ENCODE measurements at places on chromosomes 6 and 20.

DNA sequence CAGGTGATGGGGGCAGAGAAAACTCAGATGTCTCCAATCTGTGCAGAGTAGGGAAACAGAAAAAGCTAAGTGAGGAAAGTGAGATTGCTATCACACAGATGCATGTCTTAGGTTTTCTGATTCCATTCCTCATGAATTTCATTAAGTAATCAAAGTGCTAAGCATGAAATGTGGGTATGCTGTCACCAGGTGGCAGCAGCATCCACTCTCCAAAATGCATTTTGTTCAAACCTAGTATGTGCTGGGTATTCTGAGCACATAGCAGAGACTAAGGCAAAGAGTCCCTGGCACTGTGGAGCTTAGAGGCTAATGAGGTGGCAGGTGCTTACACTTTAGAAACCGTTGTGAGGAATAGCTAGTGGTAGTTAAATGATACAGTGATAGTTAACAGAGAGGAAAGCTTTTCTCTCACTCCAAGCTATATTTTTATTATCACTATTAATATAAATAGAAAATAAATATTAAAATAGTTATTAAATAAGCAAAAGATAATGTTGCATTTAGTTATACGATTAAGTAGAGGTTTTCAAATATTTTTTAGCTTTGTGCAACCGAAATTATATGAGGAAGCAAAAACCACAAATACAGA is 179.5 kb downstream of the CDH26 start:
- DNase-seq = peak; percentile 21

- no peak for DNase-seq
Observed at GRCh38 chr20:10940941-10941340, 267.1 kb upstream of the JAG1 start.

- no peak for DNase-seq
Observed at GRCh38 chr20:38799203-38799602, 6.3 kb upstream of the PPP1R16B start.

DNA sequence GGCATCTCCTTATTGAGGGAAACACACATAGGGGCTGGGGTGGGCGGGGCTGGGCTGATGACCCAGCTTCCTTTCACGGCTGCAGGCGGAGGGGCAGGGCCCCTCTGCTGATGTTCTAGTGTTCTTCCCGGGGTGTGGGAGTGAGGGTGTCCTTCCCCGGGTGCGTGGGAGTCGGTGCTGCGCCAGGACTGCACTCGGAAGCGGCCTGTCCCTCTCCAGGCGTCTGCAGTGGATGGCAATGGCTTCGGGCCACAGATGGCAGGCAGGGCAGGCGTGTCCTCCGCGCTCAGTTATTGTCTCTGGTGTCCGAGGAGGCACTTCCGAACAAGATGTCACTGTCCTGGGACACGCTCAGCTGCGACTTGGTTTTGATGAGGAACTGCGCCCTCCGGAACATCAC is 19.2 kb downstream of the KCNG1 start:
- no peak for DNase-seq

- DNase-seq = no peak
Observed at GRCh38 chr6:52908526-52908925, 972 bp downstream of the GSTA3 start.

DNA sequence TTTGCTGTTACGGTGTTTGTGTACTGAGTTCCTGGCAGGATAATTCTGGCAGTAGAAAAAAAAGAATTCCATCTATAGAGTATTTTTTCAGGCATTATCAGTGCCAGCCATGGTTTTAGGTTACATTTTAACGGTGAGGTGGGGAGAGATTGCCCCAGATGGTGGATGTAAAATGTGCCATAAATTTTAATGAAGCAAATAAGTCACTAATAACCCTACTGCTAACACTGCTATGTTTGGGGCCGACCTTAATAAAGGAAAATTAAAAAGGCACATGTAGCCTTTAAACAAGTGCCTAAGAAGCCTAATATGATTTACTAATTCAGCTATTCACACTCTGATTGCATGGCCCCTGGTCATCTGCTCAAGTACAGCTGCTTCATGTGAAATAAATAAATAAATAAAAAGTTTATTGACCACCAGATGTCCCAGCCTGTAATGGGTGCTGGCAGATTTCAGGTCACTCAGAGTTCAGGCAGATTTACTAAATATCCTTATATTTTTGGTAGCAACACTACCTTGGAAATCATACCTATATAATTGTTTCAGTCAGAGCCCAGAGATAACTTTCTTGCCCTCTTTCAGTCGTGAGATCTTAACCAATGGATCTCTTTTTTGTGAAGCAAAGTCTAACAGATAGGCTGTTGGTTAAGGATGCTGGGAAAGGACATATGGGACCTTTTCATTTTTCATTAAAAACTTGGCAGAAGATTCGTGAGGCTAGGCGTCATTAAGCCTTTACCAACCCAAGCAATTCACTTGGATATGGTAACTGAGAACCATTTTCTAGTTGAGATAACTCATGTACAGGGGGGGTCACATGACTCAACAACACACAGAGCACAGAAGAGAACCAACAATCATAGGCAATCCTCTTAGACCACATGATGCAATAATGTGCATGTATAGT is 495.0 kb upstream of the NRSN1 start:
- DNase-seq = peak; percentile 95

- DNase-seq = no peak
Observed at GRCh38 chr6:2124260-2124709, 121.1 kb downstream of the GMDS start.

DNA sequence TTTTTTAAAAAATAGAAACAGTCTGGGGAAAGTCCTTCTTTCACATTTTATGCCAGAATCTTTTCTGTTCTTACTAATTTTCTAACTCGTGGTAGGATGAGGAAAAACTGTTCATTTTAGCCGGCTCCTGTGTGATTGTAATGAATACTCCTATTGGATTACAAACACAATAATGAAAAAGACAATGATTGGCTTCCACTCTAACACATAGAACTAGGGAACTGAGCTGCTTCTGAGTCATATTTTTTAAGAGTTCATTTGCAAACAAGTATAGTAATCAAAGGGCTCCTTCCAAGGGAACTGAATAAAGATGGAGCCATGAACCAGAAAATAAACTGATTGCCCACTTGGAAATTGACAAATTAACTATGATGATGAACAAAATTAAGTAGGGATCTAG is 265.3 kb upstream of the TCF21 start:
- no peak for DNase-seq

GRCh38 chr6:123771126-123771525 is 32.5 kb upstream of the NKAIN2 start:
- DNase-seq = no peak

DNA sequence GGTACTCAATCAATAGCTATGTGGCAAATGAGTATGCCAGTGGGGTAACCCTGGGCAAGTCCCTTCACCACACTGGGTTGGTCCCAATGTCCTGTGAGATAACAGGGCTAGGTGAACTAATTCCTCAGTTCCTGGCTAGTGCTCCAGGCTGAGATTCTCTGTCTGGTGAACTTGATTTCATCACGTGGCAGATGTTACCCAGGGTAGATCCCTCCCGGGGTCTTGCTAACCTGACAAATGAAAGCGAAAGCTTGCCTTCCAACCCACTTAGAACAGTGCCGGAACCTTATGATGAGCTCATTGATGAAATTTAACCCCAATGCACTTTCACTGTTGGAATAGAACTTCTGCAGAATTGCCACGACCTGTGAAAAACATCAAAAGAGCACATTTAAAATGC is 6.6 kb upstream of the ANKRD60 start:
- DNase-seq = no peak

- DNase-seq = no peak
Observed at GRCh38 chr20:48771542-48771941, 56.3 kb downstream of the PREX1 start.

- DNase-seq = no peak
Observed at GRCh38 chr6:137167702-137168377, 5.6 kb downstream of the IL22RA2 start.

DNA sequence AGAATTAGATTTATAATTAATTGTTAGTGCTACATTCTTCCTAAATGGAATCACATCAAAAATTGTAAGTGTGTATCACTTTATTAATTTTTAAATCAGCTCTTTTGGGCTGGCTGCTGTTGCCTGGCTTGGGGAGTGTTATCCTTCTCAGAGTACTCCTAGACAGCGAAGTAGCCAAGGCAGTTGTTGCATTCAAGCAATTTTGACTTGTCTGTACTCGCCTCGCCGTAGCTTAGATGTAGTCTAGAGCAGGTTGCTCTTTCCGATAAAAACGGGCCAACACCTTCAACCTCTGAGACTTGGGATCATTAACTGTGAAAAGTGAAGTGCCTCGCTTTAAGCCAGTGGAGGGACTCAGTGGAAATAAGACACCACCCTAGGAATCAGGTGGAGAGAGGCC is 151.3 kb downstream of the FARS2 start:
- no peak for DNase-seq

DNA sequence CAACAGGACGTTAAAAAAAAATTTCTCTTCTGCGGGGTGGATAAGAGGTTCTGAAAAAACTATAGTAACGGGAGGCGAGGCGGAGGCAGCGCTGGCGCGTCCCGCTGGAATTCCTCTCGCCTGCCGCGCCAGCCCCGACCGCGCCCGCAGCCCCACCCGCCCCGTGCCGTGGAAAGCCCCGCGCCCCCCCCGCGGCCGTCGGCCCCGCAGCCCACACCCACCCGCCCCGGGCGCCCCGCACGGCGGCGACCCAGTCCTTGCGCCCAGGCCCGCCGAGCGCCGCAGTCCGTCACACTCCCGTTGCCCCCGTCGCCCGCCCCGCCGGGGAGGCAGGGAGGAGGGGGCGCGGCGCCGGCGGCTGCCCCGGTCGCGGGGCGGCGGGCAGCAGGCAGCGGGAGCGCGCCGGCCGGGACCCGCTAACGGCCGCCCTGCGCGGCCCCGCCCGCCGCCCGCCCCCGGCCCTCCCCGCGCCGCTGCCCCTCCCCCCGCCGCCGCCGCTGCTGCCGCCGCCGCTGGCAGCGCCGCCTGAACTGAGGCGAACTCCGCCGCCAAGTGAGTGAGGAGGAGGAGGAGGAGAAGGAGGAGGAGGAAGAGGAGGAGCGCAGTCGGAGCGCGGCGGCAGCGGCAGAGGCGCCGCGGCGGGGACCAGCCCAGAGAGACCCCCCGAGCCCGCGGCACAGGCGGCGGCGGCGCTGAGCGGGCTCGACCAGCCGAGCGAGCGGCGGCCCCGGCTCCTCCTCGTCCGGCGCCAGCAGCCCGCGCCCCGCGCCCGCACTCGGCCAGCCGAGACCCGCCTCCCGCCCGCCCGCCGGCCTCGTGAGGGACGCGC is at the start of gene QKI:
Gene QKI (plus strand): TSS at position 602 of the 829 bp plus-strand sequence. CDS start 476 bp downstream, outside the sequence.
- DNase-seq = no peak

GRCh38 chr20:29079769-29080690 is 2177.4 kb upstream of the DEFB115 start:
- no peak for DNase-seq

DNA sequence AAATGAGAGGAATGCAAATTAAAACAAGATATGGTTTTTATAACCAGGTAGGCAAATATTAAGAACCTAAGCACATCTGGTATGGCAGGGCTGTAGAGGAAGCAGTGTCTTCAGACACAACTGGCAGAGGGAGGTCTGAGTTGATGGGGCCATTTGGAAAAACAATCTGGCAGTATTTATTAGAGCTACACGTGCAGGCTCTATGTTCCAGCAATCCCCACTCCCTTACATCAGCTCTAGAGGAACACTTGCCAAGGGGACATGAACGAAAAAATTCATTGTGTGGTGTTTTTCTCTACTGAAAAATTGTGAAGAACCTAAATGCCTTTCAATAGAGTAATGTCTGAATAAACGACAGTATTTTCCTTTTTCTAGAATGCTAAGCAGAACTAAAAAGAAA is 111.6 kb upstream of the EDN1 start:
- no peak for DNase-seq

DNA sequence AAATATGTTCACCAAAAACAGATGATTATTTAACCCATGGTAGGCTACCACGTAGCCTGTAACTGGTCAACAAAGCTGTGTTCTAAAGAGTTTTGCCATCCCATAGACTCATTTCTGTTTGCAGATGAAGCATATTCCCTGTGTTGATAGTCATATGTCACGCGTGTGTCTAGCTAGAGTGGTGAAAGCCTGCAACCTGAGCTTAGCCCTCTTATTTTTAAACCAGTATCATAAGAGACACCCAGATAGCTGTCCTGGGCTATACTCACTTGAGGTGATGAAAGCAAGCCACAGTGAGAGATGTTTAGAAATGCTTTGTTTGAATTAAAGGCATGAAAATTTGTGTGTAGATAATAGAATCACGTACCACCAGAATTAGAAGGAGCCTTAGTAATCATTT is 307.8 kb downstream of the ZFAND3 start:
- no peak for DNase-seq

GRCh38 chr20:54025251-54025771 is 45.1 kb downstream of the BCAS1 start:
- no peak for DNase-seq

DNA sequence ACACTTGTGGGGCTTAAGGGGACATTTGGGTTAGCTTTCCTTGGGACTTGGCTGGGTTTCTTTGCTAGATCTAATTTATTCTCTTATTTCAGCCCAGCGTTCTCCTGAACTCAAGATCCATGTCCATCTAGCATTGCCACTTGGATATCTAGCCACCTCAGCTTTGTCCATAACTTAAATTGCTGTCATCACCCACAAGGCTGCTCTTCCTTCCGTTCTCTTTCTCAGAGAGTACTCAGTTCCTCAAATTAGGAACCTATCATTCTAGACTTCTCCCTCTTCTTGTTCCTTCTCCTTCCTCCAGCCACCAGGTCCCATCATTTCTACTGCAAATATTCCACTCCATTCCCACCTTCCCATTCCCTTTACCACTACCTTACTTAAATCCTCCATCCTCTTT is 4.3 kb downstream of the SMIM26 start:
- no peak for DNase-seq

GRCh38 chr6:45920819-45921511 is 94.7 kb downstream of the CLIC5 start:
- DNase-seq = no peak

DNA sequence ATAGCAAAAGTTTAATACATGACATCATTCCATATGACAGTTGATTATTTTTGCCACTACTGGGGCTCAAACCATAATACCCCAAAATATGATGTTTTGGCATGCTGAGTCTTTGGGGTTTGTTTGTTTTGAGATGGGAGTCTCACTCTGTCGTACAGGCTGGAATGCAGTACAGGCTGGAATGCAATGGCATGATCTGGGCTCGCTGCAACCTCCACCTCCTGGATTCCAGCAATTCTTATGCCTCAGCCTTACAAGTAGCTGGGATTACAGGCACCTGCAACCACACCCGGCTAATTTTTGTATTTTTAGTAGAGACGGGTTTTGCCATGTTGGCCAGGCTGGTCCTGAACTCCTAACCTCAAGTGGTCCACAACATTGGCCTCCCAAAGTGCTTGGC is 1.3 kb upstream of the MRS2 start:
- DNase-seq = no peak

GRCh38 chr20:62577490-62577836 is 64.8 kb upstream of the SLCO4A1 start:
- DNase-seq = no peak

- DNase-seq = peak; percentile 21
Observed at GRCh38 chr6:143677891-143678791, at the start of gene PHACTR2. Gene PHACTR2, plus strand, starts transcription at chr6:143677965. Its CDS starts 199 bp downstream, at chr6:143678164.

DNA sequence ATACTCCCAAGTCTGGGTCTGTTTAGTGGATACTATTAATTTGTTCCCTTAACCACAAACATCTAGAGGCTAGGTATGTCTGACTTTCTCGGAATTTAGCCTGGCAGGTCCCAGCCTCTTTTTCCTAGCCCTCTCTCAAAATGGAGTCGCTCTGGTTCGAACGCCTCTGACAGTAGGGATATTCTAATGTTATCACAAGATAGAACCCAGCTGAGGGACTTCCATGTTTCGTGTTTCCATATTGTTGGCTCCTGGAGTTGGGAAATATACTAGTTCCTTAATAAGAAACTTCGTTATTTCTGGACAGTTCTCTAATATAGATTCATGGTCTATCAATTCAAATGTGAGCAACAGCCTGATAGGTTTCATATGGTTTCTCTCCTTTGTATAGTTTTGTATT is 16.4 kb downstream of the CYB5R4 start:
- DNase-seq = no peak

Measured in NCI-H446 treated with DMSO at 0.1 percent for 48 hours (cell line).